ENCODE measurements at places on chromosomes 12 and 14.
A peak's percentile ranks its signal among the peaks of the same experiment; 100 is the strongest.

- no peak for DNase-seq
These were observed 3.3 kb upstream of the CDKN1B start for GRCh38 chr12:12713932-12714275.

DNA sequence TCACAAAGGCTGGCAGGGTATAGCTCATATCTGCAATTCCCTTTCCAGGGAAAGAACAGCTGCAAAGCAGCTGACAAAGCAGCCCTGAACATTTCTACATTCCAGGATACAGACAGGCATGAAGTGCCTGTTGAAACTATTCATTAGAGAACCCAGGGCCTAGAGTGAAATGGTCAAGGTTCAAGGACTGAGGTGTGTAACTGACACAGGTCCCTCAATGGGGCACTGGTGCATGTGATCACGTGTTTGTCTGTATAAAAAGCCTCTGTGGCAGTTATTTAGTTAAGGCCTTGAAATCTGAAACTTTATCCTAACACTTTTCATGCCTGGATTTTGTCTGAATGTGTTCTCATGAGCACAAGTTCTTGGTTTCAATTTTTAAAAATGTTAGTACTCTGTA, 47.1 kb downstream of the GIT2 start:
- DNase-seq = no peak

DNA sequence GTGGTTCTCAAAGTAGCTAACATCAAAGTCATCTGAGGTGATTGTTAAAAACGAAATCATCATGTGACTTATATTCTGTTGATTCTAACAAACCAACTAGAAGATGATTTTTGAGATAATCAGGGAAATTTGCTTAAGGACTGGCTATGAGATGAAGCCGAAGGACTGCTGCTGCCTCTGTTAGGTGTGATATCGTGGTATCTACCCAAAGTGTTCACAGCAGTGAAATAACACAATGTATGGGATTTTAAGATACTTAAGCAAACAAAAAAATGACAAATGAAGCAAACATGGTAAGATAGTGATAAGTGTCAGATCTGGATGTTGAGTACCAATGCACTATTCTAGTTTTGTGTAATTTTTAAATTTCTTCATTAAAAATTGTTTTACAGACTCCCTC, 59.1 kb downstream of the GXYLT1 start:
- DNase-seq = no peak

DNA sequence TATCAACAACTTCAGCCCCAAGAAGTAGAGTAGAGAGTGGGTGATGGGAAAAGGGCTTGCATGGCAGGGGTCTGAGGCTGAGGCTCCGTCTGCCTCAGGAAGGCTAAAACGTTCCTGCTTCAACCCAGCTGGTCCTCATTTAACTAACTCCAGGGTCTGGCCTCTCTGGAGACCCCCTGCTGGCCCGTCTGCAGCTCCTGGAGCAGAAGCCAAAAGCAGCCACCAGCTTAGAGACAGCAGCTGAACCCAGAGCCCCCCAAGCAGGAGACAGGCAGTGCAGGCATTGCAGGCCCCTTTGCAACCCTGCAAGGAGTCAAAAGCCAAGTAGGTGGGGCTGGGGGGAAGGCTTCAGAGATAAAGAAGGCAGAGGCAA, 25.1 kb upstream of the LTBP2 start:
- no peak for DNase-seq

GRCh38 chr12:121285856-121286255, 10.7 kb downstream of the CAMKK2 start:
- DNase-seq = no peak

DNA sequence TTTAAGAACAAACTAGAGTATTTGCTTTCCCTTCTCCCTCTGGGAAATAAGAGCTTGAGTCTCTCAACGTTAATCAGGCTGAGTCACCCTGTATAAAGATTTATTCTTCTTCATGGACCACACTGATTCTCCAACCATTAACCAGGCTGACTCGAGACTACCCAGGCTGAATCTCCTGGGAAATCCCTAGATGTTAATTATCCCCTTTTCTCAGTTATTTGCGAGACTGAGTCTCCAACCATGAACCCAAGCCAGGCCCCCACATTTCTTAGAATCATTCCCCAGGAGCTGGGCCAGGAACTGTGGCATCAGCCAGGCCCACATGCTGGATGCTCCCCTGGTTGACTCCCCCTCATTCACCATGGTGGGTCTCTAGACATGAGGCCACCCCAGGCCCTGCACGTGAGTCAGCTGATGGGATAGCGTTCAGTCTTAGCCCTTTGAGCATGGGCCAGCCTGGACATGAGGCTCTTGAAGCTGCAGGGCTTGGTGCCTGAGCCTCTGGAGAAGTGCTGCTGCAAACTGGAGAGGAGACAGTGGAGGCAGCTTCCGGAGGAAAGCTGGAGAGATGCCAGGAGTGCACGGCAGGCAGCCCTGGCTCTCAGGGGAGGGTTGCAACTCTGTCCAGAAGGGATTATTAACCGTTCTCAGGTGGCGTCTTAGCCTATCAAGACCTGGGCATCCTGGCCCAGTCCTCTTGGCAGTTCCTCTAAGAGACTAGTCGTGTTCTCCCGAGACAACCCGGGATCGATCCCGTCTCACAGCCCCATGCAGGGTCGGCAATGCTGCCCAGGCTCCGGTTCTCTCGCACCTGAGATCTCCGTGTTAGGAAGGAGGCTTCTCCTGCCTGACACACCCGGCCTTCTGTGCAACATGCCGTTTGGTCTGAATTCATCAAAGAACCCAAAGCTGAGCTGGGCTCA, 296.6 kb downstream of the ADGRD1 start:
- no peak for DNase-seq

DNA sequence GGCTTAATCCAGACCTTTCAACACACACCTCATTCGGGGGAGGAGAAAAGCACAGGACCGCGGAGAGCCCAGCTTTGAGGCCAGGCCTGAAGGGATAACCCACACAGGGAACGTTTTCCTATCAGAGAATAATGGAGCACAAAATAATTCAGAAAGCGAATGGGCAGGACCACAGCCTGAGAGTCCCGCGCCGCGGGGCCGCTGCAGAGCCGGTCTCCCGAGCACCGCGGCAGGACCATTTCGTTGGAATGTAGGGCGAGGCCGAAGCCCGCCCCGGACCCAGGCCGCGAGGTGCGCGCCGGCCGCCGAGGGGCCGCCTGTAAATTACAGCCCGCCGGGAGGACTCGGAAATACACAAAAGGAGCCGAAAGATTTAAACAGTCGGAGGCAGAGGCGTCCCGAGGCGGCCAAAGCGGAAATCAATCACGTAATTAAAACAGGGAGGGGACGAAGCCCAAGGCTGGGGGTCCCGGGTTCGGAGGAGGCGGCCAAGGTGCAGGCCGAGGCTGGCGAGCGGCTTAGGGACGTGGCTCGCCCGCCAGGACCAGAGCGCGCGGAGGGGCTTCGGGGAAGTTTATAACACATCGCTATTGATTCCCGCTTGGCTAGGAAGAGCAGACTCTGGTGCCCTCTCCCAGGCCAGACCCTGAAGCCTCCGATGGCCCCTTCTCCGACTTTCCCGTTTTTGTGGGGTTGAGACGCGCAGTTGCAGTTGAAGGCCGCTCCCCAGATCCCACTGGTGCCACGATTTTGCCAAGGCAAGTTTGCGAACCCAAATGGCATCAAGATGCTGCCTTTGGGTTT, 6.3 kb upstream of the HOXC4 start:
- no peak for DNase-seq

DNA sequence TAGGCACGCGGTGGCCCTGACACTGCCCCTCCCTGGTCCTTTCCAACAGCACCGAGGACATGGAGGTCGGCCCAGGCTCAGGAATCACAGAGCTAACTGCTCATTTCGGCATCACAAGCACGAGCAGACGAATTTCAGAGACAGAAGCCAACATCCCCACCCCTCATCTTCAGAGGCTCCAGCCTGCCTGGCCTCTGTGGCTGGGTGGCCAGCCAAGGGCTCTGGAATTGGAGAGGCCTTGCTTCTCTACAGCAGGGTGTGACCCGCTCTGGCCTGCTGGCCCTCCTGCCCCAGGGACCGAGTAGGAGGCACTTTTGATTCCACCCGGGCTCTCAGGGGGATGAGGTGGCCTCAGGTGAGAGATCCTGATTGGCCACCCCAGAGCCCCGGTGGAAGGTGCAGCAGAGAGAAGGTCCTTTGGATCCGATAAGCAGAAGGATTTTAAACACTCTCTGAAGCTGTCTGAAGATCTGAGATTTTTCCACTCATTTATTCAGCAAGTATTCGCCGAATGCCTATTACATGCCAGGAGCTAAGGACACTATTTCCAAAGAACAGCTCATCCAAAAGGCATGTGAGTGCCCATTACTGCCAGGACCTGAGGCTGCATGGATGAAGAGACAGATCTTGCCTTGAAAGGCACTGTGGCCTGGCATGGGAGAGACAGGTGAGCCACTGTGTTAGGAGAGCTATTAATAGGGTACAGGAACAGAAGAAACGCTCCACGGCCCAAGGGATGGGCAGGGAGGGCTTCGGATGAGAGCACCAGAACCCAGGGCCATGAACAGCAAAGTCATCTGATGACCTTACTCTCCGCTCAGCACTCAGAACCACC, 10.2 kb downstream of the BAG5 start:
- DNase-seq = no peak

- no peak for DNase-seq
These were observed 7.8 kb upstream of the KRT74 start for GRCh38 chr12:52581481-52581880.

- no peak for DNase-seq
These were observed 1.4 kb upstream of the BCAT1 start for GRCh38 chr12:24950231-24950834.

- DNase-seq = no peak
These were observed 96.1 kb downstream of the SCN8A start for GRCh38 chr12:51687177-51687576.

DNA sequence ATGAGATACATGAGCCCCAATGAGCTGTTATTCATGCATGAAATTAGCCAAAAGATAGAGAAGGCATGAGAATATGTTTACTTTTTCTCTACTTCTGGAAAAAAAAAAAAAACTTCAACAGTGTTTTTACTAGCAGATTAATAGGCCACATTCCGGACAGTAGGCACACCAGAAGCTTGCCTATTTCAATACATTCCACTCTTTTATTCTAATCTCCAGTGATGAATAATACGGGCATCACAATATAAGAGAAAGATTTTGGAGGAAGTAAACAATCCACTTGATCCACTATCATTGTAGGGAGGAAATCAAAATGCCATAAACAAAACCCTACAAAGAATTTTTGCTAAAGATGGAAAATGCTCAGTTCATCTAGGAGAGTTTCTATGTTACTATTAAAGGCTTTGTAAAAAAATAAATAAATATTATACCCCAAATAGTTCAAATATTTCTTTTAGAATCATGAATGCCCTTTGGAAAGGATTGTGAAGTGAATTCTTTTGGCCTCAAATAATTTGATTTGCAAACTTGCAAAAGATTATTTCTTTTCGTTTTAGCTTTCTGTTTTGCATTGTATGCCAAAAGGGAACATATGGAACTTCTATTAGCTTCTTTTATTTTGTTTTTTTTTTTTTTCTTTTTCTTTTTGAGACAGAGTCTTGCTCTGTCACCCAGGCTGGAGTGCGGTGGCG, 232.6 kb downstream of the EPS8 start:
- no peak for DNase-seq

- DNase-seq = no peak
These were observed 16.3 kb downstream of the SERPINA1 start for GRCh38 chr14:94372021-94372605.

DNA sequence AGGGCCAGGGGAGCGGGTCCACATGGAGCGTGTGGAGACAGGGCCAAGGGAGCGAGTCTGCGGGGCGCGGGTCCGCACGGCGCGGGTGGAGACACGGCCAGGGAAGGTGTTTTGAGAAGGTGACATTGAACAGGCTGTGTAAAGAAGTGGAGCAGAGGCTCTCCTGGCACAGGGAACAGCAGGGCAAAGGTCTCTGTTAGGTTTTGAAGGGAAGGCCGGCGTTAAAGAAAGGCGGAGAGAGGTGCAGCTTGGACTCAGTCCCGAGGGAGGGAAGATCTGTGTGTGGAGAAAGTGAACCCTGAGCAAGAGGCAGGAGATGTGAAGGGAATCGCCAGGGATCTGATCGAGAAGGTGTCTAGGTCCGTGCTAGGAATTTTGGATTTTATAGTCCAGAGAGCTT, 1.8 kb downstream of the PXMP2 start:
- DNase-seq = no peak

GRCh38 chr14:102900631-102901571, 21.6 kb upstream of the AMN start:
- no peak for DNase-seq

DNA sequence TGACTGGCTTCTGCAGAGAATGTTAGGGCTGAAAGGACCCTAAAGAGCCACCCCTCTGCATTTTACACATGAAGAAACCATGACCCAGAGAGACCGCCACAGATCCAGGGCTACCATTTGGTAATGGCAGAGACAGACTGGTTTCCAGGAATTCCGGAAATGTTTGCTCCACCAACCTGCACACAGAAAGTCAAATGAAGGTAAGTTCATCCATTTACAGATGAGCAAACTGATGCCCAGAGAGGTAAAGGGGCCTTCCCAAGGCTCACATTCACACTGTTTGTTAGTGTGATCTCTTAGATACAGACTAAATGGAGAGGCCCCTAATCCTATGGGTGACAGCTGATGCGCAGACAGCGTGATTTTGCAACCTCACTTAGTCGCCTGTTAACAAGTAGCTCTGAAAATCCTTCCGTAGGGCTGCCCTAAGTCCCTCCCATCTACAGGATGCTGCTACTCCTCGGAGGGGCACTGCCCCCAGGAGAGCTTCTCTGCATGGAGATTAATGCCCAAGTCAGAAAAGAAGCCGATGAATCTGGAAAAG, 33.8 kb downstream of the ZFP36L1 start:
- no peak for DNase-seq

GRCh38 chr14:91114079-91115065, 499 bp downstream of the DGLUCY start:
- peak; percentile 40 for DNase-seq

DNA sequence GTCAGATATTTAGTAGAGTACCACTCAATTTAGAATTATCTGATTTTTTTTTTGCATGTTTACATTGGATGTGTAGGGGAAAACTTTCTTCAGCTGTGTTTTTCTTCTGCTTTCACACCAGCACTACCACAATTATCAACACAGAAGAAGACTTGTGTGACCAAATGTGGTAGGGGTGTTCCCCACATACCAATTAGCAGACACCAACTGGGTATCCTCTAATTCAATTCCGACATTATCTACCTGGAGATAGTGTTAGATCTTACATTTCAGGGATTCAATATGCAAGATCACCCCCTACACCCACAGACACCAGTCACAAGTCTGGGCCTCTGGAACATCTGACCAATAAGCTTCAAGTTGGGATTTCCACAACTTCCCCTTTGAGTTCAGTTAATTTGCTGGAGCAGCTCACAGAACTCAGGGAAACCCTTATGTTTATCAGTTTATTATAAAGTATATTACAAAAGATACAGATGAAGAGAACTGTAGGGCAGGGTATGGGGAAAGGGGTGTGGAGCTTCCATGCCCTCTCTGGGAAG, 4.1 kb upstream of the KLRG1 start:
- DNase-seq = no peak

- no peak for DNase-seq
These were observed 6.2 kb downstream of the TSPAN9 start for GRCh38 chr12:3083241-3083920.

Data from stimulated activated CD8-positive, alpha-beta memory T cell treated with anti-CD3 and anti-CD28 coated beads, Interleukin-7, amount 100 ng/mL, for 24 hours (primary cell).